SK-N-MC (cell line): ENCODE measurements at places on chromosomes 7 and 10.

DNA sequence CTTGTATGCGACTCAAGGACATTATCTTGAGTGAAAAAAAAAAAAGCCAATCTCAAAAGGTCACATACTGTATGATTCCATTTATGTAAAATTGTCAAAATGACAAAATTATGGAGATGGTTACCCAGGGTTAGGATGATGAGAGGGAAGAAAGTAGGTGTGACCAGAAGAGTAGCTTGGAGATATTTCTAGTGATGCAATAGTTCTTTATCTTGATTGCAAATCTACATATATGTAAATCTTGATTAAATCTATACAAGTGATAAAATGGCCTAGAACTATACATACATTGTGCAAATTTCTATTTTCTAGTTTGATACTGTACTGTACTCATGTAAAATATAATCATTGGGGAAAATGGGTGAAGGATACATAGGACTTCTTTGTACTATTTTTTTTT lies 4.6 kb downstream of the CEP41 start:
- DNase-seq = no peak

DNA sequence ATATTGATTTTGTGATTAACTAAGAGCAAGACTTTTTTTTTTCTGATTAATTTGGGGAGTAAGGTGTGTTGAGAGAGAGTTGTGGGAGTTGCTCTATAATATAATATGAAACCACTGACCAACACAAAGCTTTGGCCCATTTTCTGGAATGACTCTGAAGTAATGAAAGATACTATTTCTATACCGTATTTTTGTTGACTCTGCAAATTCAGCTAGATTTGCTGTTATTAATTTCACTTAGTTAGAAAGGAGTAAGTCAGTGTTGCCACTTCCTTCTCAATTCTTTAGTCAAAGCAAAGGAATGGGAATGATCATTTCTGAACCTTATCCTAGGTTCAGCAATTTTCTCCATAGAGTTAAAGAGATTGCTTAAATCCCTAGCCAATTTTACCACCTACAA lies 313.0 kb upstream of the FZD1 start:
- DNase-seq = no peak

GRCh38 chr7:497946-498655 lies 21.5 kb downstream of the PDGFA start:
- no peak for DNase-seq

DNA sequence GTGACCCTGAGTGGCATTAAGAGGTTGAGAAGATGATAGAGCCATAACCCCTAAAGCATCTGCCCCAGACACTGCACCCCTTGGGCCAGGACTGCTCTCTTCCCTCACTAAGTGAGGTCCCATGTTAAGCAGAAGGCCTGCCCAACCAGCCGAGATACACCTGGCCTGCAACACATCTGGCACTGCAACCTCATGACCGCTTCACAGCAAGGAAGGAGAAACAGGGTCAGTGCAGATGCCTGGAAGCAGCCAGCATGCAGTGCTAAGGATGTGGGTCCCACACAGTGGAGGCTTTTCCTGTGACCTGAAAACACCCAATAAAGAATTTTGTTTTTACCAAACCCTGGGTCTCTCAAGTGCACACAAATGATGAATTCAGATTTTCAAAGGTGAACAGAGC lies 7.4 kb downstream of the NOD1 start:
- no peak for DNase-seq

- no peak for DNase-seq
These were observed 3.1 kb downstream of the TBC1D12 start for GRCh38 chr10:94405406-94405805.

- no peak for DNase-seq
These were observed 260.8 kb downstream of the DNAJB6 start for GRCh38 chr7:157597562-157597961.

- DNase-seq = no peak
These were observed at the start of gene FAM241B for GRCh38 chr10:69629897-69630650. TSS of gene FAM241B (plus strand) at chr10:69630247. CDS start at chr10:69631744, 1,497 bp downstream.

DNA sequence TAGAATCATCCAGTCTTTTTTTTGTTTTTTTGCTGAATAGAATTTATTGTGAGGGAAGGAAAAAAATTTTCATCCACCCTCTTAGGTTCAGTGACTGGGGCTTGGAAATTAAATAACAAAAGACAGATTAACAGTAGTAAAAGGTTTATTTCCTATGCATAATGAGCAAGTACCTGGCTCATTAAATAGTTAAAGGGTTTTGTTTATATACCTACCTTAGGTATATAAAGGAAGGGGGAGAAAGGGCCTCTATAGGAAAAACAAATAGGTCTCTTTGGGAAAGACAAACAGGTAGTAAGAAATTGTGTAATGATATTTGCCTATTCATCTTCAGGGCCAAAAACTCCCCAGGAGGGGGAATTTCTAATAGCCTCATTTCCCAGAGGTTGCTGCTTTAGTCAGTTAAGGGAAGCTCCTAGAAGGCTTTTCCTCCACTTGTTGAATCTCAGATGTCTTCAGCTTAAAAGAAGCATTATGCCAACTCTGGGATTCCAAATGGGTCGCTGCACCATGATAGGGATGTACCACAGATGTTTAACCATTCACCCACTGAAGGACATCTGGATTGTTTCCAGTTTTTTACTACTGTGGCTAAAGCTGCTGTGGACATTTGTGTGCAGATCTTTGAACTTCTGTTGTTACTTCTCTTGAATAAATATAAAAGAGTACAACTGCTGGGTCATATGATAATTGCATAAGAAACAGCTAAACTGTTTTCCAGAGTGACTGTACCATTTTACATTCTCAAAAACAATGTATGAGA lies 11.3 kb downstream of the ACADSB start:
- DNase-seq = no peak

- no peak for DNase-seq
These were observed 231.2 kb downstream of the EXOC4 start for GRCh38 chr7:133484086-133484485.

- no peak for DNase-seq
These were observed 196.7 kb downstream of the SDK1 start for GRCh38 chr7:3497796-3498195.

GRCh38 chr10:56095506-56096225 lies 265.4 kb downstream of the ZWINT start:
- DNase-seq = no peak

DNA sequence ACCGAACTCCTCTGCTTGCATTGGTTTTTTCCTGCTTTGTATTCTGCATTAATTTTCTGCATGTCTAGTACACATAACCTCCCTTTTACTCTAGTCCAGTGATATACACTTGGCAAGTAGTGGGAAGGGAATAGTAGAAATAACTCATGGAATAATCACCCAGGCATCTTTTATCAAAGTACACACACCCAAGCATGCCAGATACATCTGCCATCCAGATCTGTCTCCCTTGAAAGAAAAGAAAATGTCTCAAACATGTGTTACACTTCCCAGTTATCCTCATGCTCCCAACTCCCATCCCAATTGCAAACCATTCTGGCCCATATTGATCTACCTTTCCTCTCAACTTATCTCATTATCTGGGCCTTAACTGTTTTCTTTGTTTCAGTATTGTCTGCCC lies 79.0 kb downstream of the PHYHIPL start:
- no peak for DNase-seq

GRCh38 chr10:16732376-16732775 lies 84.8 kb downstream of the RSU1 start:
- no peak for DNase-seq

GRCh38 chr10:95860166-95860940 lies 47.4 kb upstream of the CC2D2B start:
- no peak for DNase-seq

- DNase-seq = no peak
These were observed 29.4 kb upstream of the SGMS1 start for GRCh38 chr10:50653142-50653541.

- no peak for DNase-seq
These were observed 84.6 kb upstream of the MGMT start for GRCh38 chr10:129382401-129382800.

GRCh38 chr7:142969183-142969582 lies 7.0 kb upstream of the KEL start:
- DNase-seq = no peak

DNA sequence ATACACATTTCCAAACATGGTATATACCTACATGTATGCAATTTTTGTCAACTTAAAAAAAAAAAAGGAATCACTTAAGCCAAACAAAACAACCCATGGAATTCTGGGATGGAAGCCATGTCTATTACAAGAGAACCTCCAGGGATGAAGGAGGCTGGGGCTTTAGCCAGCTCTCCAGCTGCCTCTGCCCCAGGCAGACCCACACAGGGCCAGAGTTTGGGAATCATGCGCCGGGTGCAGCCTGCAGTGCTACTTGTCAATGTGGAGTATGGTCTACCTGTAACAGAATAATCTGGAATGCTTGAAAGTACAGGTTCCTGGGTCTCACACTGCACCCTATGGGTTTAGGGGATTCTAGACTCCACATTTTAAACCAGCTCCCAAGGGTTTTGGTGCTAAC lies 10.8 kb downstream of the ATP6V0E2 start:
- no peak for DNase-seq

DNA sequence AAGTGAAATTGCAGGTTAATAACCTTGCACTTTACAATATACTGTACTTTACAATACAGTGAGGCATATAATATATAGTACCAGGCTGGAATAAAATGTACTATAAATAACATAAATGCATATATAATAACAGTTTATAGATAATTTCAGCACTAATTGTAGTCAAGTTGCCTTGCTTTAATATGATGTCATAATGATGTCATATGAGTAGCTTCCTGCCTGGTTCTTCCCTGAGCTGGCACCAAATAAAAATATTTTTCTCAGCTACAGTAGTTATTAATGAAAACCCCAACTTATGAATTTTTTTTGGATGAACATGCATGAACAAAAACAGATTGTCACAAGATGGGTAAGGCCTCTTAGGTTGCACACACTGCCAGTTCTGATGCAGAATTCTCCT lies 816.7 kb downstream of the XPNPEP1 start:
- no peak for DNase-seq

GRCh38 chr7:136588216-136588615 lies 280.2 kb upstream of the CHRM2 start:
- DNase-seq = no peak

DNA sequence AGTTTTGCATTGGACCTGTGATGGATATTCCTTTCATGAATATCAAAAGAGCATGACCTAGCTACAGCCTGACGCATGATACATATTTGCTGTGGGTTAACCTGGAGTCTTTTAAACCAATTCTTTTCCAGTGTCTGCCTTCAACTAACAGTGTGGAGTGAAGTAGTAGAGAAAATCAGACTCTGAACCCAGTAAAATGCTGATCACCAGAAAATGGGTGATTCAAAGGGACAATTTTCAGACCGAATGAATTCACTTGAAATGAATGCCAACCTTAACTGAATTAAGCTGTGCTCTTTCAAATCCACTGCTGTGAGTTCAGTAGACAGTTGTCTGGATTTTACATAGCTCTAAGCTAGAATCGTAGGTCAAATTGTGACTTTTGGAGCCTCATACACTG lies 123.0 kb downstream of the CDK14 start:
- DNase-seq = no peak

GRCh38 chr10:94334857-94335256 lies 27.9 kb downstream of the NOC3L start:
- DNase-seq = no peak

- DNase-seq = no peak
These were observed 131.2 kb downstream of the MPP7 start for GRCh38 chr10:28171468-28172222.

DNA sequence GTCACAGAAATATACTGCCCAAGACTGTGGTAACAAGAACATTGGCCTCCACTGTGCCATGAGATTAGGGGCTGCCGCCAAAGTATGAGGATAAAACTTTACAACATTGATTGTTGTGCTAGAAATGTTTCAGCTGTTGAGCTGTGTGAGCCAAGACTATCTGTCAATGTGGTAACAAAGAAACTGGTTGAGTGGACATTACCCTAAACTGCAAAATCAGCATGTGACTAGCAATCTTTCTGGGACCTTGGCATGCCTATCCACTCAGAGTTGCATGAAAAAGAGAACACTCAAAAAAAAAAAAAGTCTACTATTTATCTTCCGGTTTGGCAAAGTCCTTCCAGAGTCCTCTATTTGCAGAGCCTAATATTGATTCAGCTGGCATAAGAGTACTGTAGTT lies 605.6 kb upstream of the CNTNAP2 start:
- no peak for DNase-seq
